ENCODE measurements at places on chromosomes 11 and 22. TPM values are rescaled to one million over a fixed set of nuclear protein-coding genes. Genes with fewer than 3 reads are reported as not detected.

OPCML gene
- total RNA-seq, result not detected

C11orf16 gene
- total RNA-seq, result not detected

SYT13 gene
- not detected for total RNA-seq

PATE2 gene
- not detected for total RNA-seq

HORMAD2 gene
- not detected for total RNA-seq

TSPAN18 gene
- 59.1 TPM for total RNA-seq

EXT2 gene
- total RNA-seq, result 24.8 TPM

ZP1 gene
- total RNA-seq, result not detected

TRIM29 gene
- total RNA-seq, result not detected

SLC22A8 gene
- not detected for total RNA-seq

KRTAP5-7 gene
- not detected for total RNA-seq

OR51B4 gene
- not detected for total RNA-seq

OR8A1 gene
- not detected for total RNA-seq

PHLDB1 gene
- total RNA-seq, result 6.0 TPM

TMEM86A gene
- total RNA-seq, result 2.8 TPM

DAGLA gene
- total RNA-seq, result 0.23 TPM

TENM4 gene
- 0.03 TPM for total RNA-seq

VPREB1 gene
- not detected for total RNA-seq

RASGRP2 gene
- total RNA-seq, result 656 TPM

BUD13 gene
- total RNA-seq, result 22.7 TPM

IGLL1 gene
- not detected for total RNA-seq

HEPHL1 gene
- not detected for total RNA-seq

GLYATL1B gene
- not detected for total RNA-seq

PLA2G3 gene
- total RNA-seq, result not detected

PANX2 gene
- total RNA-seq, result 0.16 TPM

MFRP gene
- total RNA-seq, result not detected

KIF18A gene
- 1.3 TPM for total RNA-seq

RAC2 gene
- 410 TPM for total RNA-seq

B4GALNT4 gene
- total RNA-seq, result 4.8 TPM

PRG3 gene
- total RNA-seq, result not detected

TMEM151A gene
- 0.19 TPM for total RNA-seq

ANKRD42 gene
- 7.9 TPM for total RNA-seq

PCNX3 gene
- 72.2 TPM for total RNA-seq
